ENCODE measurements at places on chromosomes 5 and 9.

DNA sequence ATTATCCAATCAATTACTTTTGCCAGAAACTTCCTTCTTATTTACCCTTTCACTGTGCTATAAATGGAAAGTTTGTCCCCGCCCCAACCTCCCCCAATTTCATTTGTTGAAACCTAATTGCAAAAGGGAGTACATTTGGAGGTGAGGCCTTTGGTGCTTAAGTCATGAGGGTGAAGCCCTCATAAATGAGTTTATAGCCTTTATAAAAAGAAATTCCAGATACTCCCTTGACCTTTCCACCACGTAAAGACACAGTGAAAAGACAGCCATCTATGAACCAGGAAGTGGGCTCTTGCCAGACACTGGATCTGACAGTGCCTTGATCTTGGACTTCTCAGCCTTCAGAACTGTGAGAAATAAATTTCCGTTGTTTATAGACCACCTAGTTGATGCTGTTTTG lies 82.3 kb downstream of the NUDT12 start:
- no peak for DNase-seq

GRCh38 chr5:137320056-137321045 lies 178.8 kb downstream of the SPOCK1 start:
- DNase-seq: peak; percentile 56

GRCh38 chr5:149298163-149298562 lies 26.5 kb downstream of the AFAP1L1 start:
- no peak for DNase-seq

GRCh38 chr9:36192196-36192595 lies 1.5 kb downstream of the CLTA start:
- DNase-seq: no peak

GRCh38 chr5:112201141-112201540 lies 217.9 kb downstream of the EPB41L4A start:
- DNase-seq: no peak

DNA sequence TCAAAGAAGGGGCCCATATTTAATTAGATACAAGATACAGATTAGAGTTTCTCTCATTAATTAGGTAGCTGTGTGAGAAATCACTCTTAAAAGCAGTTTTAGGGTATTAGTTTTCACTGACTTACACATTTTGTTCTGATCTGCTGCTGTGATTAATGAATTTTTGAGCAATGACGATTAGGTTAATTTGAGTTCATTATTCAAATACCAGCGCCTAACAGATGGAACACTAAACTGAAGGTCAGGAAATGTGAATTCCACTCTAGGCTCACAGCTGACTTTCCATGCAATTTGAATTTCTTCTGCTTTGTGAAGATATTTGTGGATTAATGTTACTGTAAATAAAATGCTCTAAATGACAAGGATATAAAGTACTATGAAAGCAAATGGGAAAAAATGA lies 380.6 kb downstream of the ADGRV1 start:
- DNase-seq: no peak

DNA sequence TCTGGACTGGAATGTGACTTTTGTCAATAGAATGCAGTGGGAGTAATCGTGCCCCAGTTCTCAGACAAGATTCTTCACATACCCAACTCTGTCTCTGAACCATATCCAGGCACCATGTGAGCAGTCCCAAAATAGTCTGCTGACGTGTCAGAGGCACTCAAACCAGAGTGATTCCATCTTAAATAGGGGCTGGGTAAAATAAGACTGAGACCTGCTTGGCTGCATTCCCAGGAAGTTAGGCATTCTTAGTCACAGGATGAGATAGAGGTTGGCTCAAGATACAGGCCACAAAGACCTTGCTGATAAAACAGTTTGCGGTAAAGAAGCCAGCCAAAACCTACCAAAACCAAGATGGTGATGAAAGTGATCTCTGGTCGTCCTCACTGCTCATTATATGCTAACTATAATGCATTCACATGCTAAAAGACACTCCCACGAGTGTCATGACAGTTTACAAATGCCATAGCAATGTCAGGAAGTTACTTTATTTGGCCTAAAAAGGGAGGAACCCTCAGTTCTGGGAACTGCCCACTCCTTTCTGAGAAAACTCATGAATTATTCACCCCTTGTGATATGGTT lies 16.9 kb upstream of the PLCXD3 start:
- DNase-seq: no peak

DNA sequence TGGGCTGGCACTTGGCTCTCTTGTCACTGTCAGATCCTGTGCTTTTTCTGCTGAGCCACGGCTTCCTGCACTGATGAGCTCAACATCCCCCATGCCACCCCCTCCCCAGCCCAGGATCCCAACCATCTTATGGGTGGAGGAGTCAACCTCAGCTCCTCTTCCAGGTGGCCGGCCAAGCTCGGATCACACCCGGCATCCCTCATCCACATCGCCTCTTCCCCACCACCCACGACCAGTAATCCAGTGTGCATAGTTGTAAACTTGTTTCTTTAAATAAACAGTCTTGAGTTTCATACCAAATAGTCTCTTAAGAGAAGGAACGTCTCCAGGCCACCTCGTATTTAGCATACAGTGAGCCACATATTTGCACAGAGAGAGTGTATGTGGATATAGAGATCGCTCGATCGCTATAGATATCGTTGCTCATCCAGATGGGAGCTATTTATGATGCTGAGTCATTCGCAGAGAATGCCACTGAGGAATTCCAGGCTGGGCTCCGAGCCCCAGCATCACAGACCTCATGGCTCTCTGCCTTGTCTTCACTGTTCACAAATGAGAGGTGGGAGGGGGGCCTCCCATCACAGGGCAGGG lies 61.8 kb upstream of the CPLX2 start:
- no peak for DNase-seq

- DNase-seq: no peak
These were observed 996.6 kb downstream of the TLE1 start for GRCh38 chr9:80692751-80693150.

DNA sequence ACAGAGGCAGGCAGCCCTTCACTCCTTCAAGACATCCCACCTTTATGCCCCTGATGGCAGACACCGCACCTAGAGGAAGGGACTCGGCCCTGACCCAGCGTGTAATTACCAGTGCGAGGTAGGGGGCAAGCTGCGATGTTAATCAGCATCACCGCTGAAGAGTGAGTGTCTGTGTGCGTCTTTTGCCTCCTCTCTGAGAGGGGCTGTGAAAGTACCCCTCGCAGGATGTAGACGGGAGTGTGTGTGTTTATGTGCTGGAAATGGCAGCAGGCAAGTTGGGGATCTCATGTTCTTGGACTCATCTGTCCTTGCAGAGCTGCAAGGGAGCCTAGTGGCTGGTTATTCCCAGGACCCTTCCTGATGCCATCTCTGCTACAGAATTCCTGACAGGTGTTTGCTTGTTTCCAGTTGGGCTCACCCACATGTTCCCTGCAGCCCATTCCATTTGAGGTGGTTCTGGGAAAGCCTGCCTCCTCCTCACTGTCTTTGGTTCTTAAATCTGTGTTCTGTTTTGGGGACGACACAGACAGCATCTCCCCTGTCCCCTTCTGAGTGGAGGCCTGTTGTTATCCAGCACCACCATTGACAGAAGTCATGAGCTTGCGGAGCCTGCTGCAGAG lies 70.5 kb downstream of the ZNF618 start:
- no peak for DNase-seq

DNA sequence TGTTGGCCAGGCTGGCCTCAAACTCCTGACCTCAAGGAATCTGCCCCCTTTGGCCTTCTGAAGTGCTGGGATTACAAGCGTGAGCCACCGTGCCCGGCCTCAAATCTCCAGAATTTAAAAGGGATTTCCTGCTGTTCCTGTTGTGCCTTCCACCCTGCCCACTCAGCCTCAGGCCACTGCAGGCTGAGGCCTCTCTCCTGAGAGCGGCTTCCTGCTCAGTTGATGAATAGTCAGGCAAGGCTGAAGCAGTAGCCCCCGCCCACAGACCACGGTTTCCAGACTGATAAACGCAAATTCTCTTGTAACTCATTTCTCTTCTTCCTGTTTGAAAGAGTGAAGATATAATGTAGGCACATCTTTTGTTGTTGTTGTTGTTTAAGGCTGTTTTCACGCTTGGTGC lies 127.0 kb upstream of the PLCXD3 start:
- DNase-seq: no peak
